Stimulated activated naive CD4-positive, alpha-beta T cell treated with Interleukin-2 at 50 U/mL for 16 hours (primary cell): ENCODE measurements at places on chromosomes 2 and 18.

GRCh38 chr2:38075507-38076151 lies at the start of gene CYP1B1:
Gene CYP1B1 (minus strand): TSS chr2:38076151. CDS start chr2:38075388, 763 bp downstream.
- no peak for DNase-seq

- no peak for DNase-seq
These were observed 721 bp downstream of the METTL5 start for GRCh38 chr2:169823996-169824372.

DNA sequence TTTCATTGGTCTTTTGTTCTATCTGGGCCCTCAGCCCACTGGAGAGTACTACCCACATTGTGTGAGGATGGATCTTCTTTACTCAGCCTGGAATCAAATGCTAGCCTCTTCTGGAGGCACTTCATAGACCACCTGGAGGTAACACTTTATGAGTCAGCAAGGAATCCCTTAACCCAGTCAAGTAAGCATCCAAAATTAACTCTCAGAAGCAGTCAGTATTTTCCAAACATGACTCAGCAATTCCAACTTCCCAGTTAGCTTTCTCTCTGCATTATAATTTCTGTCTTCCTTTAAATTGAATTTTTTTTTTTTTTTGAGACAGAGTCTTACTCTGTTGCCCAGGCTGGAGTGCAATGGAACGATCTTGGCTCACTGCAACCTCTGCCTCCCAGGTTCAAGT lies 142.7 kb downstream of the ACKR3 start:
- DNase-seq, result no peak

DNA sequence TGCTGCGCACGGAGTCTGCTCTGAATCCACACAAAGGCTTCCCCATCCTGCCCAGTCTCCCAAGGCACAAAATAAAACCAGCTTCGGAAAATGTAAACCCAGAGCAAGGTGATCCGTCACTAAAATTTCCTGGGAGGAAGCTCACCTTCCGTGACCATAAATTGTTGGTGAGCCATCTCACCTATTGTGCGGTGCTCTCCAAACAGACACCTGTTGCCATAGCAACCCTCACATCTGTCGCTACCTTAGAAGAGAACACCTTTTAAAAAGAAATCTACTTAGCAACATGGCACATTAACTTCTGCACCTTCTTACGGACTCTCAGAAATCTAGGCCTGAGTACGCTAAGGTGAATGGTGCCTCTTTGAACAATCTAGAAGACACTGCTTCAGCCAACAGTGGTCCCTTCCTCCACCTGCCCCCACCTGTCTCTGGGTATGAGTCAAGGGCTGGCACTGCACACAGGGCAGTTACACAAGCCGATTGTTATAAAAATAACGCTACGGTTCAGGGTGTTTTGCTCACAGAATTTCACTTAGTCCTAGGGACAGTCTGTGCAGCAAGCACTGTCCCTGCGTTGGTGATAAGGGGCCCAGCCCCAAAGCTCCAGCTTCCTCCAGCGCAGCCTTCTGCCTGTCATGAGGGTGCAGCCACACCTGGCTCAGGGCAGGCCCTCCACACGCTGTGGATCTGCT lies 114.9 kb upstream of the ID2 start:
- no peak for DNase-seq

DNA sequence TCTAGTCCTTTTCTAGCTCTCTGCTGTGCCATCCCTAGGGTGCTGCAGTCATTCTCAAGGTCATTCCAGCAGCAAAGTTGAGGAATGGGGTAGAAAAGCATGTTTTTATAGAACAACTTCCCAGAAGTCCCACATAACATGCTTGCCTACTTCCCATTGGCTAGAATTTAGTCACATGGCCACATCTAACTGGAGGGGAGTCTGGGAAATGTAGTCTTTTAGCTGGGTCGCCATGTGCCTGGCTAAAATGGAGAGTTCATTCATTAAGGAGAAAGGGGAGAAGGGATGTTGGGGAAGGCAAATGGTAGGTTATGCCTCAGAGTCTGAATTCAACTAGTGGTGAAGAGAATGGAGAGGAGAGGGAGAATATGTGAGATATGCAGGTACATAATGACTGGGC lies 85.7 kb downstream of the SLC4A3 start:
- no peak for DNase-seq

GRCh38 chr18:12242658-12243260 lies 11.4 kb upstream of the CIDEA start:
- DNase-seq, result no peak

GRCh38 chr2:100580367-100581276 lies 17.8 kb downstream of the PDCL3 start:
- DNase-seq, result peak; percentile 17

GRCh38 chr18:30988440-30988839 lies 54.1 kb downstream of the DSC3 start:
- DNase-seq, result no peak

- DNase-seq, result peak; percentile 55
These were observed 6.5 kb downstream of the NCAPH start for GRCh38 chr2:96342085-96342484.

DNA sequence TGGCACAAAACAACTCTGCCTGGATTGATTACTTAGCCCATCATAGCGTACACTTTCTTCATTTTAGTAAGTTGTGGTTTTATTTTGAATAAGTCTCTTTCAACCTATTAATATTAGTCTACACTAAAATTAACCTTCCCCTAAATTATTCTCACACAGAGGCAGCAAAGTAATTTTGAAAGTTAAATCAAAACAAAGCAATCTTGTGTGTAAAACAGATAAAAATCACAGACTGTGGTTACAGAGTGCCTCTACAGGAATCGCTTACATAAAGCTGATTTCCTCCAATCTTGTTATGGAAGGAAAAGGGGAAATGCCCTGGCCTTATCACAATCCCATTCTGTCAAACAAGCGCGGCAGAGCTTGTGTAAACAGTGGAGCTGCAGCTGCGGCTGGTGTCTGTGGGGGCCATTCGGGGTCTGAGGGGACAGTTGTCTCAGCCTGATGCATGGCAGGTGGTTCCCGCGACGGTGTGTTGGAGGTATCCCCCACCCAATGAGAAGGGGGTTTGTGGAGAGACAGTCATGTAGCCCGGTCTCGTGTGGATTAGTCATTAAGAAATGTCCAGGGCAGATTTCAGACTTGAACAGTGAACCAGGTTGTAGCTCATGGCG lies 42.1 kb downstream of the BCL2L11 start:
- DNase-seq, result no peak

- no peak for DNase-seq
These were observed 65.4 kb upstream of the HNRNPA3 start for GRCh38 chr2:177147093-177147694.

DNA sequence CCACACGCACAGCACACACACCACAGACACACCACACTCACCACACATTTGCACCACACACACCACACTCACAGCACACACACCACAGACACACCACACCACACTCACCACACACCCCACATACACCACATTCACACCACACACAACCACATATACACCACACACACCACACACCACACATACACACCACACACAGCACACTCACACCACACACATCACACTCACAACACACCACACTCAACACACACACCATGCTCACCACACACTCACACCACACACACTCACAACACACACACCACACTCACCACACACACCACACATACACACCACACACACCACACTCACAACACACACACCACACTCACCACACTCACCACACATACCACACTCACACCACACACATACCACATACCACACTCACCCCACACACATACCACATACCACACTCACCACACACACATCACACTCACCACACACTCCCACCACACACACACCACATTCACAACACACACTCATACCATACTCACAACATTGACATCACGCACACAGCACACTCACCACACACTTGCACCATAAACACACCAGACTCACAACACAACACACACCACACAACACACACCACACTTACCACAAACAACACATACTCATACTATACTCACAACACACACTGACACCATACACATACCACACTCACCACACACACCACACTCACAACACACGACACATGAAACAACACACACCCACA lies 60.0 kb downstream of the SDC1 start:
- DNase-seq, result no peak

DNA sequence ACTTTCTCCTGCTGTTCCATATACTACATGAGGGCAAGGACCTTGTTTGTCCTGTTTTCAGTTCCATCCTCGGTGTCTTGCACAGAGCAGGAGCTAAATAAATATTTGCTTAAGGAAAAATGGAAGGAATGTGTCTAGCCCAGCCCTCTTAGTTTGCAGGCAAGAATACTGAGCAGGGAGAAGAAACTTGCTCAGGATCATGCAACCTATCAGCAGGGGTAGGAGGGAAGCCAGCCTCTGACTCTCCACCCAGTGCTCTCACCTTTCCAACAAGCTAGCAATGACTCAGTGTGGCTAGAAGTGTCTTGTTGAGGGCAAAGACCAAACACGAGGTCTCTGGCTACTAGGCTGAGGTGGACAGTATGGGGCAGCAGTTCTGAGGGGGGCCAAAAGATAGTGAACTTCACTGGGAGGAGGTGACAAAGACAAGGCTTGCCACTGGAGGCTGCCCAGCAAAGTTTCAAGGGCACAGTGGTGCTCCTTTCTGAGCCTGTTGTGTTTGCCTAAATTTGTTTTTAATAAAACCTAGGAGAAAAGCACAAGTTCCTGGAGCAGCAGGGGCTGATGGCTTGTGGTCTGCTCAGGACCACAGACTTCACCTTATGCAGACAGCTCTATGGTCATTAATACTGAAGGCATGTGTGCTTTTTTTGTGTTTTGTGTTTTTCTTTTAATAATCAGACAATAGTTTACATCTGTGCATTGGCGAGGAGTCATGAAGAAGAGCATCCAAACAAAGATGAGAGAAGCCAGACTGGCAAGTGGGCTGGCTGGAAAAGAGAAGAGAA lies 49.1 kb upstream of the CTAGE1 start:
- no peak for DNase-seq

DNA sequence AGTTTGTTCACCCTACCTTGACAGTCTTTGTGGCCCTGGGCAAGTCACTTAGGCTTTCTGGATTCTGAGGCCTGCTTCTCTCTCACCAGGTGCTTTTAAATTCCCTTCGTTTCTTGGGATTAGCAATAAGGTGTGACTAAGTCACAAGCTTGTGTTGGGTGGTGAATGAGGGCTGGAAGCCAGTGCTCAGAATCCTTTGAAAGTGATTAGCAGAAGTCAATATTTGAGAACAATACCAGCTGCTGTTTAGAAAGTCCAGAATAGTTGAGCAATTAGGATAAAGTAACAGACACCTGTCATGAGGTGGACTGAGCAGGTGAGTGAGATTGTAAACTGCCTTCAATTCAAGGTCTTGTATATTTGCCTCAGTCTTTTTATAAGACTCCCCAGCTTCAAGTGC lies 19.3 kb upstream of the MGAT5 start:
- no peak for DNase-seq

- DNase-seq, result no peak
These were observed 27.0 kb downstream of the IRS1 start for GRCh38 chr2:226772389-226773179.

DNA sequence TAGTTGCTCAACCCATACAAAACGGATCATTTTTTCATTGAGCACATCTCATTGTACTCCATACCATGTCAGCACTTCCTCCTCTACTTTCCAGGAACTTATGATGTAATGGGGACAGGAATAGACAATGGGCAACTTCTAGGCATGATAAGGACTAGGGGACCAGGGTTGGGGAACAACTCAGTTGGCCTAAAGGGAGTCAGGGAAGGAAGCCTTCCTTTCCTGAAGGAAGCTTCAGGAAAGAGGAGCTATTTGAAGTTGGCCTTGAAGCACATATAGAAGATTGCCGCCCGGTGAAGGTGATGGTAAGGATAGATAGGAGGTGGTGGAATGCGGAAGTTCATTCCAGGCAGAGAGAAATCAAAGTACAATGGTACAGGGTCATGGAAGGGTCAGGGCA lies 283.9 kb downstream of the SLC8A1 start:
- no peak for DNase-seq

GRCh38 chr18:44823286-44823685 lies 142.6 kb downstream of the SETBP1 start:
- no peak for DNase-seq

DNA sequence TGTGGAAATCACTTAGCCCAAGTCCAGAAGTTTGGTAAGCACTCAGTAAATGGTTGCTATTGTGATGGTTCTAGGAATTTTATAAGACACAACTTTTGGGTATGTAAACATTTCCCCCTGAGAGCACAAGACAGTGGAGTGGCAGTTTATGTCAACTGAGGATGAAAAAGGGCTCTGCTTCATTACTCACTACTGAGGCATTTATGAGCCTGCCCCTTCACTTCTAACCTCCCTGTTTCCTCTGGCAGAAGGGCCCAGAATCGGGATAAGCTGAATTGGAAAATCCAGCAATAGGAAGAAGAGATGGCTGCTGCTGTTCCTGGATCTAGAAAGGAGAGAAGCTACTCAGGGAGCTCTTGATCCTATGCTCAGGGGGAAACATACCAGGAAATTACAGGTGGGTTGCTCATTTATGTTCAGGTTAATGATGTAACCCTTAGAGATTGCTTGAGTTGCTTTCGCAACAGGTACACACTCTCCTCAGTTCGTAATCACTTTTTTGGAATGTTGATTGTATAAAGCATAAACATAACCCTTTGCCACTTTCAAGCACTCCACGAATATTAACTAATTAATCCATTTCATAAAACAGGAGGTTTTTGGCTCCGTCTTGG lies 46.3 kb downstream of the ADCYAP1 start:
- no peak for DNase-seq

- no peak for DNase-seq
These were observed 113.1 kb downstream of the MREG start for GRCh38 chr2:215900203-215900611.

DNA sequence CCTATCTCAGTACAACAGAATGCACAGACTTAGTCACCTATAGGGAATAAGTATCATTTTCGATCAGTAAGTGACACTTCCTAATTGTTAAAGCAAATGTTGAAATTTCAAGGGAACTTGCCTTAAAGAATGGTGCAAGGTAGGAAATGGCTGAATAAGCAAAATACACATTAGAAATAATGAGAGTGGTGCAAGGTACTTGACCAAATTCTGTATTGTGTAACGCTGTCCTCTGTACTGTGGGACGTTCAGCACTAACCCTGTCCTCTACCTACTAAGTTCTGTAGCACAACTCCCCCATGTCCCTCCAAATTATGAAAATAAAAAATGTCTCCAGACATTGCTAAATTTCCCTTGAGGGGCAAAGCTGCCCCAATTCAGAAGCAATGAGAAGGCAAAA lies 19.4 kb downstream of the MMADHC start:
- no peak for DNase-seq

DNA sequence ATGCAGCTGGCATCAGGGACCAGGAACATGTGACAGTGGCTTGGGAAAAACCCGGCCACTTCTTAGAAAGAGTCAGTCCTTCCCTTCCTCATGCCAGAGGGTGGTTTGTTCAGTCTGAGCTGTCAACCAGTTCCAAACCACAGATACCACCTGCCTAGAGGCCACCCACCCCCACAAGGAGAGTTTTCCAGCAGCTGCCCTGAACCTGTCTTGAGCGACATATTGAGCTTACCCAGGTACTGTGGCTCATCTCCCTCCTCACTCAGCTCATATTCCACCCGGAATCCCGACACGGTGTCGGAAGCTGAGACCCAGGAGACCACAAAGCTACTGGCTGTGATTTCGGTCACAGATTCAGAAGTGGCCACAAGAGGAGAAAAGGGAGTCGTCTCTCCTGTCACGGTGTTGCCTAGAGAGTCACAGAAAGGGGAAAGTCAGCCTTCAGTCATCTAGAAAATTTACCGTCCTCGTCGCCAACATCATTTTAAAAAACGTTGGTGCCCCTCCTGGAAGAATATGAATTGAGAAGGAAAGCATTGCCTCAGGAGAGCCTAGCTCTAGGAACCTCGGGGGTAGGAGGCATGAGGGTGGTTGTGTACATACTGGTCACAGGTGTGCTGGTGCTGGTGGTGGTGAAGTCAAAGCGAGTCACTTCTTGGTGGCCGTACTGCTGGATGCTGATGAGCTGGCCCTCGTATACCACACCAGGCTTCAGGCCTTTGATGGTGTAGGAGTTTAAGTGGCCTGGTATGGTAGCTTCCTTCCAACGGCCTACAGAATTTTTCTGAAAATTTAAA lies 26.3 kb downstream of the FN1 start:
- no peak for DNase-seq
